ENCODE measurements at places on chromosomes 5 and 9.

GRCh38 chr5:80193401-80193800 lies 62.4 kb downstream of the SERINC5 start:
- ATAC-seq, result no peak

- no peak for ATAC-seq
These were observed 39.6 kb upstream of the IDNK start for GRCh38 chr9:83583151-83584014.

DNA sequence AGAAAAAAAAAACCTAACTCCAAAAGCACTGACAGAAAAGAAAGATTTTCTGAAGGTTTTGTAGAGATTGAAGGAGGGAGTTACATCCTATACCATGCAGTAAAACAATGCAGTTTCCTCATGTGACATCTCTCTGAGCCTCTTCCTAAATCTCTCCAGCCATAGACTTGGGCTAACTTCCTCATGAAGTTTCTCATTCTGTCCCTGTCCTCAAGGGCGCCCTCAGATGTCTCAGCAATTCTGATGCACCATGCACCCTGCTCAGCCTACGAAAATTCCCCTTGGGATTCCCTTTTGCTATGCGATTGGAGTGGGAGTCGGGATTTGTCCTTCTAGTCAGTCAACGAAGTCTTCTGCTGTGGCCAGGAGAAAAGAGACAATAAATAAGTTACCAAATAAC lies 68.9 kb downstream of the FAT2 start:
- ATAC-seq, result no peak

DNA sequence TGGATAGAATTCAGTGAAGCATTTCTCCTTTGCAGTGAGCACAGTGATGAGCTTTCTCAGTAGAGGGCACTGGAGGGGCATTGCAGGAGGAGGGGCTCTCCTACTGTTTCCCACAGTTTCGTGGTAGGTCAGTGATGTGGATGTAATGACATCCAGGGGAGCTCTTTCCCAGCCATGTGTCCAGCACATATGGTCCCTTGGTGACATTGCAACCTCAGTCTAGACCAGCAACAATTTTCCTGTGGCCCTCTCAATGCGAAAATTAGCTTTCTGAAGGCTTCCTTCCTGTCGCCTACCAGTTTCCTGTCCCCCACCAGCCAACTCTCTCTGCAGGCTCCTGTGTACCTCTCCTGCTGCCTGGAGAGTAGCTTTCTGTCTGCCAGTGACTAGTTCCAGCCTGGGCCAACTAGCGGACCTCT lies 6.9 kb upstream of the PDCL start:
- no peak for ATAC-seq

DNA sequence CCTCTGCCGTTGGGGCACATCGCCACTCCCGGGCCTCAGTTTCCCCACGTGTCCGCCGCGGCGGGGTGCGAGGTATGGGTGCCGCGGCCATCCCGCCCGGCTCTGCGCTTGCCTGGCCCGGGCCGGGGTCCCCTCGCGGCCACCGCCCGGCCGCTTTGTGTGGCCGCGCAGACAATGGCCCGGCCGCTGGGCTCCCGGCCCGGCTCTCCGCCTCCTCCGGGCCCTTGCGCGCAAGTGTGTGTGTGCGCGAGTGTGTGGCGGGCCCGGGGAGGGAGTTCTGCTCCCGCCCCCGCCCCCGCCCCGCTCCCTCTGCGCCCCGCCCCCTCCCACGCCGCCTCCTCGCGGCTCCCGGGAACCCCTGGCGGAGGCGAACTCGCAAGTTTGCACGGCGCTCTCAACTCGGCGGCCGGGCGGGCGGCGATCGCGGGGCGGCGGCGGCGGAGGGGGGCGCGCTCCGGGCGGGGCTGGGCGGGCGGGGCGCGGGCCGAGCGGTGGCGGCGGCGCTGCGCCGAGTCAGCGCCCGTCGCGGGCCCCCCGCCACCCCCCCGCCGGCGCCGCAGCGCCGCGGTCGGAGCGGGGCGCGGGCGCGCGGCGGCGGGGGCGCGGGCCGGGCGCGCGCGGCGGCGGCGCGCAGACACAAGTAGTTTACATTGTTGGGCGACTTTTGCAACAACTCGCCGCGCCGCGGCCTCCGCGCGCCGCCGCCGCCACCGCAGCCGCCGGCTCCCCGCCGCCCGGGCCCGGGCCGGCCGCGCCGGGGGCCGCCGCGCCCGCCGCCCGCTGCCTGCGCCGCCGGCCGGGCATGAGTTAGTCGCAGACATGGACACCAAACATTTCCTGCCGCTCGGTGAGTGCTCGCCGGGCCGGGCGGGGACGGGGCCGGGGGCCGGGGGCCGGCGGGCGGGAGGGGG lies at the start of gene RXRA:
Gene RXRA, plus strand, starts transcription at position 643 of the 911 bp plus-strand sequence. Its CDS starts 177 bp downstream, at position 820.
- ATAC-seq, result peak; percentile 51

GRCh38 chr5:134798468-134798867 lies 39.9 kb downstream of the DDX46 start:
- ATAC-seq, result no peak

GRCh38 chr5:135890867-135891266 lies 4.8 kb downstream of the IL9 start:
- no peak for ATAC-seq

- no peak for ATAC-seq
These were observed 79.0 kb downstream of the PAPPA start for GRCh38 chr9:116232424-116233159.

DNA sequence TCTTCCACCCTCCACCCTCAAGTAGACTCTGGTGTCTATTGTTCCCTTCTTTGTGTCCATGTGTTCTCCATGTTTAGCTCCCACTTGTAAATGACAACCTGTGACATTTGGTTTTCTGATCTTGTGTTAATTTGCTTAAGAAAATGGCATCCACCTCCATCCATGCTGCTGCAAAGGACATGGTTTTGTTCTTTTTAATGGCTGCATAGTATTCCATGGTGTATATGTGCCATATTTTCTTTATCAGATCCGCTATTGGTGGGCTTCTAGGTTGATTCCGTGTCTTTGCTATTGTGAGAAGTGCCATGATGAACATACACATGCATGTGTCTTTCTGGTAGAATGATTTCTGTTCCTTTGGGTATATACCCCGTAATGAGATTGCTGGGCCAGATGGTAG lies 163.4 kb upstream of the ITGA1 start:
- ATAC-seq, result no peak

GRCh38 chr5:97243353-97243752 lies 60.3 kb upstream of the RIOK2 start:
- no peak for ATAC-seq

DNA sequence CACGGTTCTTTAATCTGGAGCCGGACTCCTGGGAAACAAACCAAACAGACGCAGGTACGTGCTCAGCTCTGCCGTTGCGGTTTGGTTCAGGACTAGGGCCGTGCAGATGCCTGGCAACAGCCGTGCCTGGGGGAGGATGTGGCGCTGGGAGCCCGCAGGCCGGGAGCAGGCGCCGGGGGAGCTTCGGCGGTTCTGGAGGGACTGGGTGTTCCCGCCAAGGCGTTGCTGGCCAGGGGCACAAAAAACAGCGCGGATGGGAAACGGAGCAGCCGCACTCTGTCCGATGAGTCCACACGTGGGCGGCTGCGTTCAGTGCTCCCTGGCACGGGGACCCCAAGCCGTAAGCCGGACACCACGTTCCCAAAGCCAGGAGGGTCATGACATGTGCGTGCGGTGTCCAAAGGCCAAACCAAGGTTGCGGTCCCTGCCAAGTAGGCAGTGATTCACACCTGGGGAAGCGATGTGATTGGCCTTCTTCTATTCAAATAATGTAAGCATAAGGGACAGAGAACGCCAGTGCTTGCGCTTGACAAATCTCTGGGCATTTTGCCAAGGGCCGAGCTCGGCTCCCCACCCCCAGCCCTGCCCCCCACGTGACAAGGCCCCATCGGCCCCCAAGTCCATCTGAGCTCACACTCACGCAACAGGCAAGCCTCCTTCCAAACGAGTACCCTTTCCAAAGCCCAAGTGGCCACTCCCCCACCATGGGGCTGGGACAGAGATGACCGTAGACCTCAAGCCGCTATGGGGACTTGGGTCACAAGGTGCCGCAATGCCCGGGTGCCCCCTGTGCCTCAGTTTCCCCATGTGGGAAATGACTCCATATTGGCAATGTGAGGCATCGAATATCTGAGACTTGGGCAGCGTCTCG lies 49.7 kb upstream of the NKD2 start:
- peak; percentile 20 for ATAC-seq

DNA sequence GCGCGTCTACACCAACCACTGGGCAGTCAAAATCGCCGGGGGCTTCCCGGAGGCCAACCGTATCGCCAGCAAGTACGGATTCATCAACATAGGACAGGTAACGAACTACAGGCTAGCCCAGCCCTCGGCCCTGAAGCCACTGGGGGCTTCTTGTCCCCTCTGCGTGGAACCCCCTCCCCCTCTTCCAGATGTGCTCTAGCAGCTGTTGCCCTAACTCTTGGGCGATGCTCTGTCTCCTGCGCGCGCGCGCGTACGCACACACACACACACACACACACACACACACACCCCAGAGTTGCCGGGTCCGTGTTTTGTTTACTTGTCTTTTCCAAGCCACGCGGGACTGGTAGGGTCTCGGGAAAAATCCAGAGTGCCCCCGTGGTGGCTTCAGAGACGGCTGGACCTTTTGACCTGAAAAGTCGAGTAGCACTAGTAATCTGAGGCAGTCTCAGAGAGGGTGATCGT lies 836 bp downstream of the PCSK5 start:
- peak; percentile 39 for ATAC-seq
